Fibroblast of the aortic adventitia (primary cell): ENCODE measurements at places on chromosomes 1 and 21.
A peak's percentile ranks its signal among the peaks of the same experiment; 100 is the strongest.

DNA sequence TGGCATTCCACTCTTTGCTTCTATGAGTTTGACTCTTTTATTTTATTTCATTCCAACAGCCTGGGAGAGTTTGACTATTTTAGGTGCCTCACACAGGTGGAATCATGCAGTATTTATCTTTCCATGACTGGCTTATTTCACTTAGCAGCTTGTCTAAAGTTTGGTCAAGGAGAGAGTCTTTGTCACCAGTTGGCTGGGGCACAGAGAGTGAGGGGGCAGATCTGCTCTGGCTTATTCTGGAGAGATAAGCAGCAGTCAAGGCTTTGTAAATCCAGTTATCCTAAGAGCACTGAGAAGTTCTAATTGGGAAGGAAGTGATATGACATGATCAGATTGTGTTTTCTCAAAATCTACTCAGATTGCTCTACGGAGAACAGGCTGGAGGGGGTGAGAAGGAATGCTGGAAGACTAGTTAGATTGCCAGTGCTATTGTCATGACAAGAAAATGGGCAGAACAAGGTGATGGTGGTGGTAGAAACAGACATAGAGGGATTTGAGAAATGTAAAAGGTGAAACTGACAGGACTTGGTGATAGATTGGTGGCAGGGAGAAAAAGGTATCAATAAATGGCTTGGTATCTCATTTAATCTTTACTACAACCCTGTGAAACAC lies 12.1 kb upstream of the CTTNBP2NL start:
- DNase-seq = no peak

- no peak for DNase-seq
Measured at GRCh38 chr1:114238053-114238452, 84.4 kb upstream of the SYT6 start.

DNA sequence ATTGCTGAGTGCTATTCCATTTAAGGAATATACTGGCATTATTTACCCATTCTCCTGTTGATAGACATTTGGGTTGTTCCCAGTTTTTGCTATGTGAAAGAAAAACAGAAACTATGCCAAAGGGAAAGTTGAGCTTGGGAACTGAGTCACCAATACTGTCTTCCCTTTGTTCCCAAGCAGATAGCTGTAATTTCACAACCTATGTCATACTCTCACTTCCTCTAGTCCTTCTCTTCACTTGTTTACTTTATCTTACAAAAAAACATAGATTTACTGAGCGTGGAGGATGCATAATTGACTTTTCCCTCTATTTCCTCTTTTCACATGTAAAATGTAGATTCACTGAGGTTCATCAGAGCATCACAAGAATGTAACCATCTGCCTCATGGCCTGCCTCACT lies 32.4 kb upstream of the PGBD5 start:
- no peak for DNase-seq

GRCh38 chr1:199815947-199816346 lies 211.6 kb upstream of the NR5A2 start:
- DNase-seq = no peak

GRCh38 chr1:182083851-182084486 lies 22.5 kb upstream of the ZNF648 start:
- DNase-seq = no peak

GRCh38 chr1:61334718-61335589 lies 252.6 kb downstream of the NFIA start:
- DNase-seq = peak; percentile 49

GRCh38 chr1:198520524-198521254 lies 19.8 kb downstream of the ATP6V1G3 start:
- DNase-seq = no peak

GRCh38 chr1:200808846-200809245 lies 63.9 kb upstream of the GPR25 start:
- no peak for DNase-seq

DNA sequence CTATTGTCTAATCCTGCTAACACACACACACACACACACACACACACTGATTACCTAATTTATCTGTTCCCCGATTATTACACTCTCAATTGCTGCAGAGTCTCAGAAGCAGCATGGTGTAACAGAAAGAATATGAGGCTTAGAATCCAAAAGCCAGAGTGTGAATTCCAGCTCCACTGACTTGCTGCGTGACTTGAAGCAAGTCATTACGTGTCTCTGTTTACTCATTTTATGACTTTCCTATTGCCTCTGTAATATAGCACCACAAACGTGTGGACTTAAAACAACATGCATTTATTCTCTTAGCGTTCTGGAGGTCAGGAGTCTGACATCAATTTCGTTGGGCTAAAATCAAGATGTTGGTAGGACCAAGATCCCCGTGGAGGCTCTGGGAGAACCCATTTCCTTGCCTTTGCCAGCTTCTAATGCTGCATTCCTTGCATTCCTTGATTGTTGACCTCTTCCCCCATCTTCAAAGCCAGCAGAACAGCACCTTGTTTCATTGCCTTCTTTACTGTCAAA lies 55.9 kb upstream of the ATP5PO start:
- no peak for DNase-seq

DNA sequence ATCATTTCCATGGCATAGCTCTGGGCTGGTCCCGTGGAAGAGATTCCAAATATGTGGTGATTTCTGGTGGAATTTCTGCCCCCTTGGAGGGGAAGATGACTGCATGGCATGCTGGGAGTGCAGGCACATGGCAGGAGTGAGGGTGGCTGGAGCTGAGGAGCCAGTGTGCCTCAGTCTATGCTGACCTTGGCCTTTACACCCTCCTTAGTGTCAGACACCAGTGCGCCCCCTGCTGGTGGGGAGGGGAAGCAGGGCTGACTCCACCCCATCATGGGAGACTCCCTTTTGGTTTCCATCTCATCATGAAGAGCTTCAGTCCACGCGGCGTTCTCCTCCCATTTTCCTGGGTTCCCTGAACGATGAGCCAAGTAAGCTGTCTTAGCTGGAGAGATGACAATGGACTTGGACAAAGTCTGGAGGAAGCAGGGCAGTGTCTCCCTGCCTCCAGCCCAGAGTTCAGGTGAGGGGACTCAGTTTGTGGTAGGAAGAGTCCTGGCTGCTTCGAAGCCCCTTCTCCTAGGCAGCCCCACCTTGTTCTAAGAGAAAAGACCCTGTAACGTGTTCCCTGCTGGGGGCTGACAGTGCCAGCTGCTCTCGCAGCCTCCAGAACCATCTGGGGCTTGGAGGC lies 10.3 kb downstream of the ALX3 start:
- DNase-seq = peak; percentile 16

DNA sequence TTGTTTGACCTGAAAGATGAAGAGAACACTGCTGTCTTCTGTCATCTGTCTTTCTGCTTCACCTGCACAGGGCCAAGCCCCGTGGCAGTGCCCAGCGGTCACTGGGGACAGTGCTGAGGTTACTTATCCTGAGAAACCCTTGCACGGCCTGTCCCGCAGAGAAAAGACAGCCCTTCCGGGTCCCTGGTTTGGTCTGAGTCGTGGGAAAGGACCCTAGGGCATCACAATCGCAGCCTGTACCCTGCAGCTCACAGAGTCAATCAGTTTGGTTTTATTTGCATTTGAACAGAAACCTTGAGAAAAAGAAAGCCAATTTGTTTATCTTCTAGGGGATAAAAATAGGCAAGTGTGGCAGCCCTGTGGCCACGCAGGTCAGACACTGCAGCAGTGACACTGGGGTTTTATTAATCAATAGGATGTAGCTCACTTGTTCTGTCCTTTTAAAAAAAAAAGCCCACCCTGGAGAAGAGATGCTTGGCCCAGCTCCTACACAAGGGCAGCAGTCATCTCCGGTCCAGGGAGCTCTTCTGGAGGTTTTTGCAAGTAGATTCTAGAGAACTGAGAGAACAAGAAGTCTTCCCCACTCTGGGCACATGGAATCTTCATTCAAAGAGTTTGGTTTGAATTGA lies 120.0 kb downstream of the PEX14 start:
- no peak for DNase-seq

GRCh38 chr21:30058928-30059327 lies 107.7 kb downstream of the CLDN17 start:
- DNase-seq = no peak

GRCh38 chr1:45103534-45103933 lies 91.5 kb downstream of the UROD start:
- DNase-seq = no peak

- DNase-seq = no peak
Measured at GRCh38 chr1:38923607-38924006, 18.0 kb downstream of the RHBDL2 start.

GRCh38 chr21:44415073-44416025 lies 40.0 kb upstream of the LRRC3 start:
- DNase-seq = no peak

- DNase-seq = no peak
Measured at GRCh38 chr21:34205811-34206571, 132.6 kb downstream of the MRPS6 start.

GRCh38 chr1:6597777-6598131 lies 4.9 kb downstream of the KLHL21 start:
- no peak for DNase-seq

- DNase-seq = no peak
Measured at GRCh38 chr1:194268839-194269238, 1082.4 kb upstream of the B3GALT2 start.
